Left ventricle myocardium inferior (tissue), 1 donor: ENCODE measurements at places on chromosomes 5 and 9. TPM values are rescaled to one million over a fixed set of nuclear protein-coding genes. Genes with fewer than 3 reads are reported as not detected.
A peak's percentile ranks its signal among the peaks of the same experiment; 100 is the strongest.

- H3K36me3 ChIP-seq: no peaks in the 10 kb centered on the region
- H3K4me3 ChIP-seq: no peak overlapping the region
These were observed 34.1 kb upstream of the PCA3 start for GRCh38 chr9:76729980-76730737.

DNA sequence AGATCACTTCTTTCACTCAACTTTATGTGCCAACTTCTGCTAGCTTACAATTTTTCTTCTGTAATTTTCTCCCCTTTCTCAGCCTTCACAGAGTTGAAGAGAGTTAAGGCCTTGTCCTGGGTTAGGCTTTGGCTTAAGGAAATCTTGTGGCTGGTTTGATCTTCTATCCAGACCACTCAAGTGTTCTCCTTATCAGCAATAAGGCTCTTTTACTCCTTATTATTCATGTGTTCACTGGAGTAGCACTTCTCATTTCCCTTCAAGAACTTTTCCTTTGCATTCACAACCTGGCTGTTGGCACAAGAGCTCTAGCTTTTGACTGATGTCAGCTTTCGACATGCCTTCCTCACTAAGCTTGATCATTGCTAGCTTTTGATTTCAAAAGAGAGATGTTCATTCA is 86.9 kb upstream of the ALDH1B1 start:
- DNase-seq: no peak
- no peaks in the 10 kb centered on the region for H3K27me3 ChIP-seq
- no peak overlapping the region for H3K27ac ChIP-seq
- no peaks in the 10 kb centered on the region for H3K36me3 ChIP-seq

- no peaks in the 10 kb centered on the region for H3K27me3 ChIP-seq
- DNase-seq: no peak
- H3K36me3 ChIP-seq: peaks cover 5% of the 10 kb centered on the region
- H3K4me3 ChIP-seq: no peak overlapping the region
- peaks cover 12% of the 10 kb centered on the region for H3K4me1 ChIP-seq
These were observed 45.2 kb downstream of the KDM4C start for GRCh38 chr9:6802926-6803325.

DNA sequence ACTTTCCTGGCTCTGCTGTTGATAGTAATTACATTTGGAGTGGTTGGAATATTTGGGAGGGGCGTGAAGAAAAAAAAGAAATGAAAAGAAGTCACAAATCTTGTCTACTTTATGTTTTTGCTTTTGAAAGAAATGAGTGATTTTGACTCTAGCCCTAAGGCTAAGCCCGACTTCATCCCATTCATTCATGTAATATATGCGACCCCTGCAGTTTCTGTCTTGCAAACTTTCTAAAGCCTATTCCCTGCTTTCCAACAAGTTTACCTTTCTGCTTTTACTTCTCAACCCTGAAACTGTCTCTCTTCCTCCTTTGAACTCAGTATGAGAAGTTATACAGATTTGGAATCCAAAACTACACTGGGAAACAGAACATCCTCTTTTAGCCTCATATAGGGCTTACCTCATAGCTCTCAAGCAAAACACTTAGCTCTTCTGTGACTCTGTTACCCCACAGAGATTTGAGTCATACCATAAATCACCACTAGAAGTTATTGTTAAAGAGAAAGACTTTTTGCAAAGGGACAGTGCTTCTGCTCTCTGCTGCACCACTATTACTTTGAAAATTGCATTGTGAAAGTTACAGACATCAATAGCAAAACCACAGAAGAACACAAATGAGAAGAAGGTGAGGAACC is 1.6 kb downstream of the CFAP95 start:
- no peaks in the 10 kb centered on the region for H3K36me3 ChIP-seq
- no peak for DNase-seq

- no peak for DNase-seq
- H3K27ac ChIP-seq: no peak overlapping the region
- no peaks in the 10 kb centered on the region for H3K27me3 ChIP-seq
These were observed 255.6 kb downstream of the NR3C1 start for GRCh38 chr5:143147902-143148301.

- peaks cover 12% of the 10 kb centered on the region for H3K36me3 ChIP-seq
- H3K4me3 ChIP-seq: no peak overlapping the region
- H3K4me1 ChIP-seq: peaks cover 36% of the 10 kb centered on the region
- no peak for DNase-seq
- H3K27me3 ChIP-seq: peaks cover 7% of the 10 kb centered on the region
- no peak overlapping the region for H3K27ac ChIP-seq
These were observed 76.5 kb downstream of the WNK2 start for GRCh38 chr9:93260263-93261066.

DNA sequence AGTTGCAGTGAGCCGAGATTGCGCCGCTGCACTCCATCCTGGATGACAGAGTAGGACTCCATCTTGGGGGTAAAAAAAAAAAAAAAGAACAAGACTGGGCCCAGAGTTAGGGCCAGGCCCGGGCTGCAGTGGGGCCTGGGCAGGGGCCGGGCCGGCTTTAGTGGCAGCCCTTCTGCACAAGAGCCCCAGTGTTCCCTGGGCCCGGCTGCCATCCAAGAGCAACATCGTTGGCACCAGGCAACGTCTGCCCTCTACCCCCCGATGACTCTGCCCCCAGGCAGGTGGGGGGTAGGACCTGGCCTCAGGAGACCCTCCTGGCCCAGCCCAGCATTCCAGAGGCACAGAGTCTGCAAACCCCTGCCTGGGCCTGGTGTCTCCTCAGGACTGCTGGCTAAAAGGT is 4.9 kb upstream of the FGFR4 start:
- peaks cover 39% of the 10 kb centered on the region for H3K27me3 ChIP-seq
- no peak overlapping the region for H3K4me3 ChIP-seq
- no peak overlapping the region for H3K27ac ChIP-seq
- DNase-seq: no peak
- peaks cover 3% of the 10 kb centered on the region for H3K4me1 ChIP-seq

DNA sequence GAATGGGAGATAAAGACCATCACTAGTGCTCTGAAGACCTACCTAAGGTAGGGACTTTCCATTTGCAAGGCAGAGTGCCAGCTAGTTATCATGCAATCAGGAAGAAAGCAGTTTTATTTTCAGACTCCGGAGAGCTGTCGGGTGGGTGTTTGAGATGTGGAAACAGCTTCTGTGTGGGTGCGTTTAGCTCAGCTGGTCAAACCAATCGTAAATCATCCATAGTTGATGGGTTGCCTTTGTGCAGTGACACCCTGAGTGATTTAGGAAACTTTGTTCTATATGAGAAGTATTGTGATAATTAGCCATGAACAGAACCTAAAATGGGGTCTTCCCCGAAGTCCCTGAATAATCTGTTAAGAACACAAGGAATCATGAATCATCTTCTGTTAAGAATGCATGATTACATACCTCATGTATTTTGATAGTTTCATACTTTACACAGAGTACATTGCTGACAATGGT is 284.3 kb downstream of the ARHGAP26 start:
- peaks cover 72% of the 10 kb centered on the region for H3K4me1 ChIP-seq
- no peak overlapping the region for H3K4me3 ChIP-seq
- no peaks in the 10 kb centered on the region for H3K27me3 ChIP-seq
- DNase-seq: no peak

GRCh38 chr5:138574744-138575193 is 432 bp downstream of the HSPA9 start:
- DNase-seq: no peak
- H3K36me3 ChIP-seq: peaks cover 43% of the 10 kb centered on the region
- H3K27ac ChIP-seq: peak overlapping the region; percentile 98
- no peaks in the 10 kb centered on the region for H3K27me3 ChIP-seq
- peaks cover 49% of the 10 kb centered on the region for H3K4me1 ChIP-seq

DNA sequence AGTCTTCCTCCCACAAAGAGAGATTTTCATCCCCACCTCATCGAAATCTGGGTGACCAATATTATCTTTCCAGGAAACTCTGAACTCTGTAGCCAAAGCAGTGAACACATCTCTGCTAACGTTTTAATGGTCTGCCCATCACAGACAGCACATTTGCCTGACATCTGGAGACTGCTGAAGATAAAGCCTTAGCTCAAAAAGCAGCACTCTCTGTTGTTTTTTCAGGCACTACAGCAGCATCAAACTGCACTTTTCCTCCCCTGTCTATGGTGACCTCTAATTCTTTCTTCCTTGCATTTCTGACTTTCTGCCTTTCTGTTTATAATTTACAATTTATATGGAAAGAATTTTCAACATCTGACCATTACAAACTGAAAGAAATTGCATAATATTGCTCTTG is 66.8 kb downstream of the RAB3C start:
- no peak overlapping the region for H3K4me3 ChIP-seq
- no peaks in the 10 kb centered on the region for H3K4me1 ChIP-seq
- H3K36me3 ChIP-seq: no peaks in the 10 kb centered on the region

GRCh38 chr9:811106-811531 is 30.4 kb upstream of the DMRT1 start:
- H3K27ac ChIP-seq: no peak overlapping the region
- peak; percentile 49 for DNase-seq
- H3K36me3 ChIP-seq: no peaks in the 10 kb centered on the region
- H3K27me3 ChIP-seq: peaks cover 9% of the 10 kb centered on the region

DNA sequence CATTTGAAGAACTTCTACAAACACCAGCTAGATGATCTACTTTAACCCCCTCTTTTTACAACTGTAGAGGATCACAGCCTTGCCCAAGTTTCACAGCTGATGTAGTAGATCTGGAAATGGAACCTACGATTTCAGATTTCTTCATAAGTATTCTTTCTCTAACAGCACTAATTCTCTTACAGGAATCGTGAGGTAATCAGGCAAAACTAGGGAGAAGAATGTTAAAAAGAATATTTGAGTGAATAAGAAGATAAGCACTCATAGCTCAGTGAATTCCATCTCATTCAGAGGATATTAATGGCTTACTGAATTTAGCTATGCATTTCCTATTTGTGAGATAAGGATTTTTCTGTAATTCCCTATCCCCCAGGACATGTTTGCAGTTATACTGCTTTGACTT is 42.1 kb downstream of the NADK2 start:
- H3K27ac ChIP-seq: no peak overlapping the region
- H3K4me3 ChIP-seq: no peak overlapping the region
- H3K4me1 ChIP-seq: peaks cover 19% of the 10 kb centered on the region

GRCh38 chr5:146620669-146621051 is 104.7 kb upstream of the GPR151 start:
- no peak overlapping the region for H3K27ac ChIP-seq
- DNase-seq: no peak
- H3K36me3 ChIP-seq: no peaks in the 10 kb centered on the region
- no peak overlapping the region for H3K4me3 ChIP-seq

DNA sequence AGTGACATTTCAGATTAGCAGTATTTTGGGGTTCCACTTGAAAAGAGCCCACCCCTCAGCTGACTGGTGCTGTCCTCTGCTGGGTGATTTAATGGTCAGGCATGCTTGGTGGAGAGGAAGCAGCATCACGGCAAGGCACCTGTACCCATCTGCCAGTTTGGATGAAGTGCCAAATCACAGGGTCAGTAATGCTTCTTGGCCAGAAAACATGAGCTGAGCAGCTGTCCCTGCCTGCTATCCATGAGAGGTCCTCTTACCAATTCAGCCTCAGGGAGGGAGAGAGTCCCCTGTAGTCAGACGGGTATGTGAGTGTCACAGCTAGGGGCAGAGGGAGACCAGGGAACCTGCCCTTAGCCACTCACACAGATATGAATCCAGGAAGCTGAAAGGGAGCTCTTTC is 137.9 kb downstream of the SEC61B start:
- no peak overlapping the region for H3K4me3 ChIP-seq
- no peak for DNase-seq
- peaks cover 39% of the 10 kb centered on the region for H3K4me1 ChIP-seq
- peaks cover 6% of the 10 kb centered on the region for H3K27me3 ChIP-seq

Gene SNX18
- 28.7 TPM for total RNA-seq

Gene PRRX2
- total RNA-seq: 0.85 TPM

Gene SLC22A4
- total RNA-seq: 2.0 TPM

Gene ANP32B
- total RNA-seq: 49.9 TPM

Gene NIM1K
- total RNA-seq: 0.25 TPM

Gene ROR2
- 0.74 TPM for total RNA-seq

Gene SLC25A2
- total RNA-seq: not detected

Gene C5orf46
- total RNA-seq: 12.0 TPM

Gene TLX3
- not detected for total RNA-seq

Gene SVEP1
- total RNA-seq: 8.8 TPM

Gene FOXD4L4
- not detected for total RNA-seq

Gene NME5
- total RNA-seq: 4.7 TPM
